ENCODE measurements at places on chromosomes 2 and 18.

DNA sequence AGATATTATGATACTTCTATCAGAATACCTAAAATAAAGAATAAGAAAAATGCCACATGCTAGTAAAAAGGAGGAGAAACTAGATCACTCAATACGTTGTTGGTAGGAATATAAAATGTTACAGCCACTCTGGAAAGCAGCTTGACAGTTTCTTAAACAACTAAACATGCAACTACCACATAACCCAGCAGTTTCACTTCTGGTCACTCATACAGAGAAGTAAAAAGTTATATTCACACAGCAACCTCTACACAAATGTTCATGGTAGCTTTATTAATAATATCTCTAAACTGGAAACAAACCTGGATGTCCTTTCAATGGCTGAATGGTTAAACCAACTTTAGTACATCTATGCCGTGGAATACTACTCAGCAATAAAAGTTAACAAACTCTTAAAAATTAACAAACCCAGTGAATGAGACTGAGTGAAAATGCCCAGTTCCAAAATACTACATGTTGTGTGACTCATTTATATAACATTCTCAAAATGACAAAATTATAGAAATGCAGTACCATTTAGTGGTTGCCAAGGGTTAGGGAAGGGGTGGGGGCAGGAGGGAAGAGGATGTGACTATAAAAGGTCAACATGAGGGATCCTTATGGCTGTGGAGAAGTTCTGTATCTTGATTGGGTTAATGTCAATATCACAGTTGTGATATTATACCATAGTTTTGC, 124.1 kb downstream of the MMADHC start:
- no peak for DNase-seq

- DNase-seq, result no peak
Measured at GRCh38 chr2:175903384-175903936, 98.6 kb downstream of the LNPK start.

DNA sequence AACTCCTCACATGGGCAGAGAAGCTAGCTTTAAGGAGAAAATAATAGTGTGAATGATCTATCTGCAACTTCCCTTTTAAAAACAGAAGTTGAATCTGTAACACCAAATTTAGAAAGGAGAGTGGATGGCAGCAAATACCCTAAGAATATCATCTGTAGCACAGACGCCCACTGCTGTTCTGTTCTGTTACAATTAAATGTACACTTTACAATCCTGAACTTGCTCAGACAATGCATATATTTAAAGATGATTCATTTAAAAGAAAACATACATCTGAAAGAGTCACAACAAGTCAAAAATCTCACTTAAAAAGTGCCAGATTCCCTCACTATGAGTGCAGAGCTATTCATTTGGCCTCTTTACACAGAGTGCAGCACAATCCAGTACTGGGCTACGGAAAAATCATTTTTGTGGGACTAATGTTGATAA, 8.0 kb upstream of the SERTAD2 start:
- DNase-seq, result no peak

- DNase-seq, result no peak
Measured at GRCh38 chr18:48552130-48552529, 13.3 kb downstream of the CTIF start.

DNA sequence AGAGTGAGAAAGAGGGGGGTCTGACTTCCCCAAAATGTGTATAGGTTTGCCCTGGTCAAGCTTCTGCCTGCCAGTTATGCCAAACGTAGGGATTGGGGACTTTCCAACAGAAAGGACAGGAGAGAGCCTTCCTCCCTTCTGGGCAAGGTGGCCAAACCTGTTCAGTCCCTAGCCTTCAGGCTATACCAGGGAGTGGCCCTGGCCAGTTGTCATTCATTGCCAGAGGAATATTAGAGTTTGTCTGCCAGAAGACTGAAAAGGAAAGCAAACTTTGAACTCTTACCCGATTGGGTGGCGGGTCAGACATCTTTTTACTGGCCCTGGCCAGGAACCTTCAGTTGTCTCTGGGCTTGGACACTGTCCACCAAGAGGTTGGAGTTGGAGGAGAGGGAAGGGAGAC, 22.1 kb downstream of the RAB3GAP1 start:
- peak; percentile 37 for DNase-seq

DNA sequence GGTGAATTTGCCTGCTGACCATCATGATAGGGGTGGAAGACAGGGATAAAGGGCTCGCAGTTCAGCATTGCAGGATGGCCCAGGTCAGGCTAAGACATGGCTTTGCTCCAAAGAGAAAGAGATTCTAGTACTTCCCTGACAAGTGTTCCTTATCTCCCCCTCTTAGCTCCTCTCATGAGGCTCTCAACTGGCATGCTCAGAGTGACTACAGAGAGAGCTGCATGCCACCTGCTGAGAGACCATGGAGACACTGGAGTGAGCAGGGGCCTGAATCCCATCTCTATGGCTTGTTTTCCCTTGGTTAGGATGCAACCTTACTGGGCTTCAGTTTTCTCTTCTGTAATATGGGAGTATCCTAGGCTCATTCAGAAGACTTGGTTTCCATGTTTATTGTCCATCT, 94.3 kb downstream of the ARHGAP15 start:
- DNase-seq, result no peak

DNA sequence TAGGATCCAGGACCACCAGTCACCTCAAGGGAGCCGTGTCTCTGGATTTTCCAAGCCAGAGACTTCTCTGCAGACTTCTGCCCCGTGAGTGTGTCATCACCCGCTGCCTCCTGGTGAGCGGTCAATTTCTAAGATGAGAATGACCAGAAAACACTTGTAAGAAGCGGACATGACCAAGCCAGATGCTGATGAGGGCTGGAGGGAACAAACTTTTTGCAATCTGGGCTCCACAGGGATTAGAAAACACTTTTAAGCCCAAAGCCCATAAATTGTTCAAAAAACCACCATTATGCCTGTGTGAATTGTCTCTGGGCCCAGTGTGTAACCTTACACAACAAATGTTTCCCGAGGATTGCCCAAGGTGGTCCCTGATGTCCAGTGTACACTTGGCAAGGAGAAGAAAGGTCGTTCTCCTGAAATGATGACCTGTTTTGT, 5.3 kb upstream of the NPPC start:
- DNase-seq, result no peak

GRCh38 chr2:205660521-205661124, 21.7 kb upstream of the NRP2 start:
- peak; percentile 64 for DNase-seq

DNA sequence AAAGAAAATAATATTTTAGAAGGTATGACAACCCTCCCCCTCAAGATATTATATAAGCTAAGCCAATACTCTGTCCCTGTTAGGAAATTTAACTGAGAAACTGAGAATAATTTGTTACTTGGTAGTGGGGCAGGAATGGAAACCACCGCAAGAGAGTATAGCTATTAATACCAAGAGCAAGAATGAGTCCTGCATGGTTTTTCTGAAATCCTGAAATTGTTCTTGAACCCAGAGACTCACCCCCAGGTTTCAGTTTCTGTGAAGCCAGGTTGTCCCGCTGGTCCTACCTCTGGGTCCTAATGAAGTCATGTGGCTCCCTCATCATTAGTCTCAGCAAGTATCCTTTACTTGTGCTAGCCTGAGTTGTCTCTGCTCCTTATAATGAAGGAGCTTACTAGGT, 671.0 kb upstream of the ACVR2A start:
- no peak for DNase-seq

- DNase-seq, result no peak
Measured at GRCh38 chr2:12979066-12979465, 262.3 kb downstream of the TRIB2 start.

DNA sequence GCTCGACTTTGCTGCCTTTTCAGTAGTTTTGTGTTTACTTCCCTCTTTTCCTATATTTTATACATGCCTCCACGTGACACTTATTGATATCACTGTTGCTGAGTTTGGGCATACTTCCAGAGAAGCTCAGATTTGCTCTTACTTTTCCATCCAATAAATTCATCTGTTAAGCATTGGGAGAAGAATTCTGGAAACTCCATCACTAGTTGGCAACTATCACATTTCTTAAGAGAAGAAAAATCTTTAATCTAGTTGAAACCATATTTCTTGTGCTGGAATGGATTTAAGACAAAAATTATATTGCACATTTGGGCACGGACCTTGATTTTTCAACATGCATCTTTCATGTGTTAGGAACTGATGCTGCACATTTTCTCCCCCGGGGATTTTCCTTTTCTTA, 52.6 kb upstream of the CPO start:
- peak; percentile 51 for DNase-seq

GRCh38 chr2:213224366-213224765, 59.9 kb upstream of the SPAG16 start:
- DNase-seq, result no peak

DNA sequence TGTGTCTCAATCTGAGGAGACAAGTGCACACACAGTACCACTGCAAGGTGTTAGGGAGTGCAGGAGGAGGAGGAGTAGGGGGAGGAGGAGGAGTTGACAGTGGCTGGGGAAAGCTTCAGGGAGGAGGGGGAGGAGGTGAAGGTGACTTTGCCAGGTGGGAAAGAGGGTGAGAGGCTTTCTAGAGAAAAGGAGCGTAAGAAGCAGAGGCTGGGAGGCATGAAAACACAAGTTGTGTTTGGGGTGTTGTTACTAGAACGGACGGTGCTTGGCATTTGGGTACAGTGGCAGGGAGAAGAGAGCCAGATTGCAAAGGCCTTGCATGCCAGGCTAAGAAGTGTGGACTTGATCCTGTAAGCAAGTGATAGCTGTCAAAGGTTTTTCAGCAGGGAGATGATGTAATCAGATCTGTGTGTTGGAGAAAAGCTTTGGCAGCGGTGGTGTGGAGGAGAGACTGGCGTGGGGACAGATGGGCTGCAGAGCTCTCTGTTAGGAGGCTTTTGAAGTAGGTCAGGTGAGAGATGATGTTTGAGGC, 16.2 kb downstream of the TANC1 start:
- DNase-seq, result no peak

GRCh38 chr18:26621161-26622026, 73.0 kb upstream of the KCTD1 start:
- DNase-seq, result peak; percentile 48

GRCh38 chr2:46814160-46814961, 101.2 kb downstream of the MCFD2 start:
- no peak for DNase-seq

DNA sequence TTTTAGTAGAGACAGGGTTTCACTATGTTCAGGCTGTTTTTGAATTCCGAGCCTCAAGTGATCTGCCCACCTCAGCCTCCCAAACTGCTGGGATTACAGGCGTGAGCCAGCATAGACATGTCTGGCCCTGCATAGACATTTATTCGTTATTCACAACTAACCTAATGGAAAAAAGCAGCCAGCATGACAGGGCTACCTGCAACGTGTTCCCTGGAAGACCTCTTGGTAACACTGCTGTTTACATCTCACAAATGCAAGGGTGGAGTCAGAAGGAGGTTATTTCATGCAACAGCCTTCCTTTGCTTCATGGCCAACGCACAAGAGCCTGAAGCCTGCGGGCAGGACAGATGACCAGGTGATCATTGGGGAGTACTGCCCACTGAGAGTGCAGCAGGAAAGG, 9.2 kb downstream of the SERPINE2 start:
- no peak for DNase-seq

All from stomach (tissue), 19 donors.